ENCODE measurements at places on chromosomes 11 and 22. TPM values are rescaled to one million over a fixed set of nuclear protein-coding genes. Genes with fewer than 3 reads are reported as not detected.

DNA sequence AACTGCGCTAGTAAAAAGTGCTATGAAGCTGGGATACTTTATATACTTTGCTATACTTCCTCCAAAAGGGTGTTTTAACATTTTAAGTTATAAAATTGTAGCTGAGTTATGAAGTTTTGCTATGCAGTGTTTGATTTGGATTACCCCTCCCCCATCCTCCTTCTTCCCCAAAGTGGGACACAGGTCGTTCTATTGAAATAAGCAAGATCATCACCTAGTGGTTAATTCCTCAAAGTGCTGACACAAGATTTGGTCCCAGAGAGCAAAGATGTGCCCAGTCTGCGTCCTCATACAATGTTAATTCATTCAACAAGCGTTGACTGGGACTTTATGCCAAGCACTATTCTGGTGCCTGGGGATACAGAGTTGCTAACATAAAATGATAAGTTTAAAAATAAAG lies 78.5 kb downstream of the SPON1 start:
- no peaks in the 10 kb centered on the region for H3K4me1 ChIP-seq
- H3K4me3 ChIP-seq = no peak overlapping the region
- no peak overlapping the region for H3K27ac ChIP-seq
- no peak for DNase-seq
- no peaks in the 10 kb centered on the region for H3K27me3 ChIP-seq
- no peaks in the 10 kb centered on the region for H3K36me3 ChIP-seq

APOA1 gene
- total RNA-seq = 626 TPM

- H3K36me3 ChIP-seq = peaks cover 5% of the 10 kb centered on the region
- no peak overlapping the region for H3K27ac ChIP-seq
- H3K4me3 ChIP-seq = no peak overlapping the region
- H3K4me1 ChIP-seq = peaks cover 53% of the 10 kb centered on the region
- DNase-seq = no peak
These were observed 129.5 kb downstream of the MAML2 start for GRCh38 chr11:96213500-96213899.

POLD4 gene
- 29.4 TPM for total RNA-seq

GRCh38 chr11:62410972-62411371 lies 7.9 kb upstream of the SCGB1A1 start:
- no peaks in the 10 kb centered on the region for H3K36me3 ChIP-seq
- H3K4me1 ChIP-seq = no peaks in the 10 kb centered on the region

OR51B2 gene
- total RNA-seq = not detected

- no peak overlapping the region for H3K4me3 ChIP-seq
- no peaks in the 10 kb centered on the region for H3K4me1 ChIP-seq
- DNase-seq = no peak
- H3K36me3 ChIP-seq = no peaks in the 10 kb centered on the region
- H3K27ac ChIP-seq = no peak overlapping the region
- H3K27me3 ChIP-seq = peaks cover 23% of the 10 kb centered on the region
These were observed 11.8 kb upstream of the SSTR3 start for GRCh38 chr22:37223965-37224551.

- H3K4me3 ChIP-seq = no peak overlapping the region
- no peaks in the 10 kb centered on the region for H3K36me3 ChIP-seq
- no peak overlapping the region for H3K27ac ChIP-seq
These were observed 163.9 kb downstream of the TRIM29 start for GRCh38 chr11:119974051-119974450.

- H3K27me3 ChIP-seq = peaks cover 7% of the 10 kb centered on the region
- no peaks in the 10 kb centered on the region for H3K36me3 ChIP-seq
- no peak overlapping the region for H3K27ac ChIP-seq
- H3K4me3 ChIP-seq = no peak overlapping the region
These were observed 7.8 kb downstream of the DCDC1 start for GRCh38 chr11:31361743-31362142.

GAL3ST3 gene
- 3.7 TPM for total RNA-seq

- peaks cover 6% of the 10 kb centered on the region for H3K36me3 ChIP-seq
- DNase-seq = no peak
- H3K27me3 ChIP-seq = no peaks in the 10 kb centered on the region
- no peak overlapping the region for H3K4me3 ChIP-seq
- H3K4me1 ChIP-seq = peaks cover 25% of the 10 kb centered on the region
These were observed 6.9 kb downstream of the RDX start for GRCh38 chr11:110289472-110289871.

DNA sequence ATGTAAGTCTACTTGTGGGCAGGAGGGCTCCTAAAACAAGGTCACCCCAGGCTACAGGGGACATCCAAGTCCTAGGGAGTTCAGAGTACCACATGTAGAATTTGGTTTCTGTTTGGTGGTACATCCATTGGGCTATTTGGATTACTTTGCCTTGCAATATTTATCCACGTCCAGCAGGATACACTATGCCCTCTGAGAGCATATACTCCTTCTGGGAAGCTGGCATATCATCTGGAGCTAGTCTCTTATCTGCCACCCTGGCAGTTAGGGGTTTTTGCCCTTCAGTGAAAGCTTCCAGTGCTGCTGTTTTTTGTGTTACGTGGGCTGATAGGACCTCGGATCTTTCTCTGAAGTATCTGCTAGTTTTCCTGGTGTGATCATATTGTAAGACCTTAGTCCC lies 7.3 kb downstream of the LMO2 start:
- H3K36me3 ChIP-seq = no peaks in the 10 kb centered on the region
- no peaks in the 10 kb centered on the region for H3K4me1 ChIP-seq
- H3K27me3 ChIP-seq = peaks cover 25% of the 10 kb centered on the region
- no peak overlapping the region for H3K4me3 ChIP-seq
- no peak for DNase-seq
- no peak overlapping the region for H3K27ac ChIP-seq

DNA sequence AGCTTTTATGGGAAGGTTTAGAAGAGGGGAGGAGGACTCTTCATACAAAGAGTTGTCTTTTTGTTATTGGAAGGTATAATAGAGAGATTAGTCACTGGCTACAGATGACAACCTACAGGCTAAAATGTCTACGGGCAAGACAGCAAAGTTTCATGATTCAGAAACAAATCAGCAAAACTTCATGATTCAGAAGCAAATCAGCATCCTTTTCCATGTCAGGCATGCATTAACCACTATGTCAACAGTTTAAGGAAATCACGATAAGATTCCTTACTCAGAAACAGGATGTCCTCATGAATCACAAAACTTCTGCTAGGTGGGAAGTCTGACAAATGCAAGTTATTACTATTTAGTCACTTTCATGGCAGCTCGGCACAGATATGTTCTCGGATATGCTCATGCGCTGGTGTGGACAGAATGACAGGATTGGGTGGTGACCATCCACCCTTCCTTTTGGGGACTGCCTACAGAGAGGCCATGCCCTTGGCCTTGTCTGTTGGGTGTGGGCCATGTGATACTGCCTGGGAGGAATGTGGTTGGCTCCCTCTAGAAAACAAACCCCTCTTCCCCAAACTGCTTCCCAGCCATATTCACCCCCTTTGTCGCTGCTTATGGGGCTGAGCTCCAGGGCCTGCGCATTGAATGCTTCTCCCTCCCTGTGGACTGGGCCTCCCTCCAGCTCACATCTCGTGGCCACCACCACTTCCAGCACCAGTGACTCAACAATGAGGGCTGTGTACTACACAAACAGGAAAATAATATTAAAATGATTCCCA lies 10.1 kb downstream of the C11orf91 start:
- no peaks in the 10 kb centered on the region for H3K27me3 ChIP-seq
- no peak overlapping the region for H3K4me3 ChIP-seq
- H3K27ac ChIP-seq = peak overlapping the region; percentile 90
- DNase-seq = no peak
- H3K36me3 ChIP-seq = no peaks in the 10 kb centered on the region

SCGB1A1 gene
- total RNA-seq = not detected

DNA sequence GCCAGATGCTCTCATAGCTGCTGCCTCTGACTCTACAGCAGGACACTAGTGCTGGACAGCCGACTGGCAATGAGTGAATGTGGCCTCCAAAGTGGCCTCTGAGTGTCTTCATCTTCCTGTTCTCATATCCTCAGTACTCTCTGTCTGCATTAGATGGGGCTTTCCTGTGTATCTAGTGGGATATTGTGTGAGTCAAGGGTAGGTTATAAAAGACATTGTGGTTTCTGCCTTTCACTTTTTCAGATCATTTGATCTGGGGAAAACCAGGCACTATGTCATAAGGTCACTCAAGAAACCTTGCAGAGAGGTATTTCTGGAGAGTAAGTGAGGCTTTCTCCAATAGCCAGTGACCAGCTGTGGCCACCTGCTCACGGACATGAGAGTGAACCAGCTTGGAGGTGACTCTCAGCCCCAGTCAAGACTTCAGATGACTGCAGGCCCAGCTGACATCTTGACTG lies 333.6 kb upstream of the NCAM1 start:
- no peak for DNase-seq
- no peak overlapping the region for H3K27ac ChIP-seq
- H3K4me3 ChIP-seq = no peak overlapping the region
- no peaks in the 10 kb centered on the region for H3K4me1 ChIP-seq
- H3K27me3 ChIP-seq = peaks cover 9% of the 10 kb centered on the region

DNA sequence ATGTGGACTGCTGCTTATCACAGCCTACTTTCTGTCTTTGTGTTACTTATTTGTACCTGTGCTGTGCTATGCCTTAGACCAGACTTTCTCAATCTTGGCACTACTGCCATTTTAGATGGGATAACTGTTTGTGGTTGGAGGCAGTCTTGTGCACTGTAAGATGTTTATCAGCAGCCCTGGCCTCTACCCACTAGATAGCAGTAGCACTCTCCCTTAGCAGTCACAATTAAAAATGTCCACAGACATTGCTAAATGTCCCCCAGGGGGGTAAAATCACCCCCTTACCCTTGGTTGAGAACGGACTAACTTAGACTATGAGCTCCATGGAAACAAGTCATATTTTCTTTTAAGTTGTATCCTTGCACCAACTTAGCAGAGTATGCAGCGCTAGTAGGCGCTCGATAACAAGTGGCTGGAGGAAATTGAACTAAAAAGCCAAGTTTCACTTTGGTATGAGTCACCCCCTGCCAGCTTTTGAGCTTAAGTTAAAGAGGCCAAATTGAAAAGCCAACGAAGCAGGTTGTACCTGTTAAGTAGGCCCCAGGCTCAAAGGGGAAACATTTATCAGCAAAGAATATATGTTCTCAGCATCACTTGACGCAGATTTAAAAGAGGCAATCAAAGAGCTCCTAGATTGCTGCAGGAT lies 304.8 kb upstream of the SORL1-AS1 start:
- no peaks in the 10 kb centered on the region for H3K27me3 ChIP-seq
- no peaks in the 10 kb centered on the region for H3K36me3 ChIP-seq
- H3K4me1 ChIP-seq = peaks cover 17% of the 10 kb centered on the region
- H3K27ac ChIP-seq = peak overlapping the region; percentile 27
- DNase-seq = no peak

DNA sequence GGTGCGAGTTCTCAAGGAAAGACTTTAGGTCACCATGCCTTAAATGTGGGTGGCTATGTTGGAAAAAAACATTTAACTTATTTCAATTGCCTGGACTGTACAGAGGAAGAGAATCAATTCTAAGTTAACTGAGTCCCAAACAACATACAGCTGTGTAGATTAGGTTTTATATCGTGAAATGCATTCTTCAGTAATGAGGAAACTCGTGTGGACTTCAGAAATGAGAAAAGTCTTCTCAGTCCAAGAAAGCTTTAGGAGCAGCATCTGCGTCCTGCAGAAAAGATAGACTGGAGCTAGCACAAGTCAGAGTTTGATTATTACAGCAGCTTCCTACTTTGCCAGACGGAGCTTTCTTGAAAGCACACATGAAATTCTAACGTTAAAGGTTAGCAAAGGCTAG lies 673.0 kb downstream of the OPCML start:
- H3K27ac ChIP-seq = no peak overlapping the region
- peaks cover 32% of the 10 kb centered on the region for H3K4me1 ChIP-seq
- H3K36me3 ChIP-seq = no peaks in the 10 kb centered on the region
- H3K4me3 ChIP-seq = no peak overlapping the region

- H3K36me3 ChIP-seq = no peaks in the 10 kb centered on the region
- no peak overlapping the region for H3K4me3 ChIP-seq
- peaks cover 64% of the 10 kb centered on the region for H3K27me3 ChIP-seq
These were observed 9.3 kb downstream of the KCNJ5 start for GRCh38 chr11:128900468-128900867.

DNA sequence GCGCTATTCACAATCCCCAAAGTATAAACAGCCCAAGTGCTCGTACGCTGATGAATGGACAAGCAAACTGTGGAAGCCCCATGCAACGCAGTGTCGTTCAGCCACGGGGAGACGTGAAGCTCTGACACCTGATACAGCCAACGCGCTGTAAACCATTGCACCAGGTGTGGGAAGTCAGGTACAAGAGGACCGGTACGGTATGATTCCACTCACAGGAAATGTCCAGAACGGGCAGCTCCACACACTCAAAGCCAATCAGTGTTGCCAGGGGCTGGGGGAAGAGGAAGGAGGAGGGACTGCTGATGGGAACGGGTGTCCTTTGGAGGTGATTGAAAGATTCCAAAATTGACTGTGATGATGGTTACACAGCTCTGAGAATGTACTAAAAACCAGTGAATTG lies 64.5 kb downstream of the BRD1 start:
- H3K4me1 ChIP-seq = peaks cover 8% of the 10 kb centered on the region
- no peak overlapping the region for H3K4me3 ChIP-seq
- no peaks in the 10 kb centered on the region for H3K27me3 ChIP-seq
- no peaks in the 10 kb centered on the region for H3K36me3 ChIP-seq
- no peak overlapping the region for H3K27ac ChIP-seq

ANO5 gene
- total RNA-seq = 4.1 TPM

GRCh38 chr11:15605094-15605493 lies 490.4 kb downstream of the INSC start:
- DNase-seq = no peak
- H3K27ac ChIP-seq = no peak overlapping the region
- H3K4me3 ChIP-seq = no peak overlapping the region
- H3K4me1 ChIP-seq = no peaks in the 10 kb centered on the region
- H3K27me3 ChIP-seq = peaks cover 4% of the 10 kb centered on the region
- no peaks in the 10 kb centered on the region for H3K36me3 ChIP-seq

- H3K27me3 ChIP-seq = no peaks in the 10 kb centered on the region
- H3K27ac ChIP-seq = peak overlapping the region; percentile 92
- H3K36me3 ChIP-seq = peaks cover 28% of the 10 kb centered on the region
These were observed 13.3 kb downstream of the ZDHHC5 start for GRCh38 chr11:57681168-57681567.

DNA sequence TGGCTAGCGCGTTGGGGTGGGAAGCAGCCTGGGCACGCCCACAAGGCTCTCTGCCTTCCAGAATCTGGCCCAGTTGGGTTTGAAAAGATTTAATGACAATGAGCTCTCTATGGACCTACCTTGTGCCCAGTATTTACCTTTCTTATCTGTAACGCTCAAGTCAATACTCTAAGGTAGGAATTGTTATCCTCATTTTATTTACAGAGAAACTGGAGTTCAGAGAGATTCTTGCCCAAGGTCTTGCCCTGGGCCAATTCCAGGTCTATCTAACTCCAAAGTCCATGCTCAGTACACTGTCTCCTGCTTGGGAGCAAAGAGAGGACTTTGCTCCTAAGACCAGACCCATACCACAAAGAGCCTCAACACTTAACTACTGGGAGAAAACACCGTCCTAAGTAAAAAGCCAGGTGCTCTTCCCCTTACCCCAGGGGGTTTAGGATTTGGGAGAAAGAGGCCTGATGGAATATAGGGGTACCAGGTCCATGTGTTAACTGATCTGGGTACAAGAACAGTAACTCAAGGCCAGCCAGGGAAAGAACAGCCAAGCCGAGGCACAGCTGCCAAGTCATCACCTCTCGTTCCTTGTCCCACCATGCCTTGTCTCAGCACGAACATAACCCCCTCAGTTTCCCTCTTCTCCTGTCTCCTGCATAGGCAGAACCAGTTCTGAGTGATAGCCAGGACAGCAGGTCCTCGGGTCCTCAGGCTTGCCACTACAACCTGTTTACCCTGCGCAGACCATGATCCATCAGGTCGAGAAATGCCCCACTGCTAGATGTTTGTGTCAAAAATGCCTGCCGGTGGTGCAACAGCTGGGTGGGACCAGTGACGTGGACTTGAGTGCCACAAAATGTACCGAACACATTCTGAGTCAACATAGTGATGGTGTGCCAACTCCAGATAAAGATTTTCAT lies 14.6 kb downstream of the APOA4 start:
- H3K4me3 ChIP-seq = no peak overlapping the region
- no peaks in the 10 kb centered on the region for H3K36me3 ChIP-seq
- H3K4me1 ChIP-seq = no peaks in the 10 kb centered on the region
- DNase-seq = no peak
- no peaks in the 10 kb centered on the region for H3K27me3 ChIP-seq

ALDH3B2 gene
- total RNA-seq = 9.4 TPM

Data from type B pancreatic cell (in vitro differentiated cells).